ENCODE measurements at places on chromosomes 1 and 21.

DNA sequence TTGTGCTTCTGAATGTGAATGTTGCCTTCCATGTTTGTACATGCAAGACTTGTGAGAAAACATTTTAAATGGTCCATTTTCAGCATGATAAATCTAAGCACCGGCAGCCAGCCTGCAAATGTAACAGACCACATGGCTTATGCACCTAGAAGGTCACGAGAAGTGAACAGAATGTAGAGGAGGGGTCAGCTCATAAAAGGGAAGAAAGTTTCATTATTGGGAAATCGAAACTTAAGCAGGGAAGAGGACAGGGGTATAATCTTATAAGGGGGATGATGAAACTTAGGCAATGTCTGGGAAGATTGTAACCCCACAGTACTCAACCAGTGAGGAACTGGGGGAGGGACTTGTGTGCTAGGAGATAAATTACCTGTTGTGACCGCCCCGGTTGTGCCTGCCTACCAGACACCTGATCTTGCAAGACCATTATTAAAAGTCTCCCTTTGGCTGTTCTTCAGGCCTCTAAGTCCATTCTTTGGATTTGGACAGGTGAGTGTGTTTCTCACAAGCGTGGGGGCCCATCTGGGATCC lies 37.7 kb upstream of the VN1R5 start:
- DNase-seq: no peak

- DNase-seq: no peak
Observed at GRCh38 chr1:25477448-25478034, 46.8 kb downstream of the MACO1 start.

DNA sequence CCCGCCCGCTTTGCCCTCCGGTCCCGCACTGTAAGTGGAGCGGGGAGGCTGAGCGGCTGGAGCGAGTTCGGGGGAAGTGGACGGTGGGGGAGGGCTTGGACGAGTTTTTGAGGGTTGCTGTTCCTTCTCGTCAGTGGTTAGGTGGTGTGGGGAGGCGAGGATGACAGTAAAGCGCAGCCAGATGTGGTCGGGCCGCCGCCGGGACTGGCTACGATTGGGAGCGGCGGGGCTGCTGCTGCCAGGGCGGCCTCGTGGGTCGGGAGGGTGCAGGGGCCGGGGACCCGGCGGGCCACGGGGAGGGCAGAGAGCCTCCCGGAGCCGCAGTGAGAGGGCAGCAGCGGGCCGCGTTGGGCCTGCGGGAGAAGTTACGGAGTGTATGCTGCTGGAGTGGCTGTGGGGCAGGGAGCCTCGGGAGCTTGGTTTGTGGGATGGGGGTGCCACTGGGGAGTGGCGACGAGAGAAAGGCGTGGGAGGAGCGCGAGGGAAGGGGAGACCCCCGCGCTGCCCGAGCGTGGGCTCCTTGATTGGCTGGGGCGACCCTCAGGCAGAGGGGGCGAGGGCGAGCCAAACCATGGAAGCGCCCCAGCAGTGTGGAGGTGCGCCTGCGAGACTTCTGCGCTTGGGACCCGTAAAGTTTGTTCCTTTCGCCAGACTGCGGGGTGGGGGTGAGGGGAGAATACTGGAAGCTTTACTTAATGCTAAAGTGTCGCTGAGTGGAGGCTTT lies 2.1 kb downstream of the ADGRL2 start:
- no peak for DNase-seq

DNA sequence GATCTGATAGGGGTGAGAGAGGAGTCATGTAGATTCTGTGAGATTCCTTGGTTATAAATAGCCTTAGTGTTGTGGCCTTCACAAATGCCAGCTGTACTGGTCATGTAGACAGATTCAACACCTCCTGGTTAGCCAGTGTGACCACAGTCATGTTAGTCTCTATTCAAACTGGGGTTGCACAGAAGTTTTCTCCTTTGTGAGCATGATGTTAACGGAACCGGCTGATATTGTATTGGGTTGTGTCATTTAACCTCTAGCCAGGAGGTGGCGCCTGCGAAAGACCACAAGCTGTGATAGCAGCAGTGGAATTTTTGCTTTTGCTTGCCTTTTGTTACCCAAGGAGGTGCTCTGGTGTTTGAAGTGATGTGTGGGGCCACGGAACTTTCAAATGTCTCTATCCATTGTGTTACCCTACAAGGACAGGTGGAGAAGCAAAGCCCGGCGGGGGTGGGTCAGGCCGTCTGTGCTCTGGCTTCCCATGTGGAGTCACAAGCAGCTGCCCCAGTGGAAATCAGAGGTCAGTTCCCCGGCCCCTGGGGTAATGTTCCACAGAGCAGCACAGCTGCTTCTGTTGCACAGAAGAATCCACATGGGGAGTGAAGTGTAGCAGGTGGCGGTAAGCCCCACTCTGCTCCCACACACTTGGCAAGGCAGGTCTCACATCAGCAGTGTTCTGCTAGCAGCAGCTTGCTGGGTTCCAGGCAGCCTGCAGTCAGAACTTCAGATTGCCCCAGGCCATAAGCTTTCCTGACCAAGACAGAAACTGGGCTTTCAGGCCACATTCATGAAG lies 112.6 kb downstream of the ADAMTS1 start:
- no peak for DNase-seq

DNA sequence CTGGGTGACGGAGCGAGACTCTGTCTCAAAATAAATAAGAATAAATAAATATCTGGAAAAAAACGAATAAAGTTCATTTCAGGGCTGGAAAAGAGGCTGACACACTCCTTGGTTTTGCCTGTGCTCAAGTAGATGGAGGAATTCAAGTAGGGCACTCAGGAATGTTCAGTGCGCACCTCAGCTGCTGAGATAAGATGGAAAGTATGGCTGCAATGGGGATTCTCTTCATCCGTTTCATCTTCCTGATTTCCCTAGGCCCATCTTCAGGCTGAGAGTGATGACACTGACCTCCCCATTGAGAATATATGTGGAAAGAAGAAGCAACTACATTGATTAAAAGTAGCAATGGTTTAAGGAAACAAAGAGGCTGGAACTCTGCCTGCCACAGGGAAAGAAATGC lies 130.5 kb upstream of the ZNF644 start:
- no peak for DNase-seq

GRCh38 chr1:85328713-85329397 lies 52.4 kb upstream of the BCL10 start:
- no peak for DNase-seq

- DNase-seq: no peak
Observed at GRCh38 chr21:25577424-25578055, 29.7 kb downstream of the MRPL39 start.

- no peak for DNase-seq
Observed at GRCh38 chr1:24904731-24905354, 25.2 kb downstream of the RUNX3 start.

DNA sequence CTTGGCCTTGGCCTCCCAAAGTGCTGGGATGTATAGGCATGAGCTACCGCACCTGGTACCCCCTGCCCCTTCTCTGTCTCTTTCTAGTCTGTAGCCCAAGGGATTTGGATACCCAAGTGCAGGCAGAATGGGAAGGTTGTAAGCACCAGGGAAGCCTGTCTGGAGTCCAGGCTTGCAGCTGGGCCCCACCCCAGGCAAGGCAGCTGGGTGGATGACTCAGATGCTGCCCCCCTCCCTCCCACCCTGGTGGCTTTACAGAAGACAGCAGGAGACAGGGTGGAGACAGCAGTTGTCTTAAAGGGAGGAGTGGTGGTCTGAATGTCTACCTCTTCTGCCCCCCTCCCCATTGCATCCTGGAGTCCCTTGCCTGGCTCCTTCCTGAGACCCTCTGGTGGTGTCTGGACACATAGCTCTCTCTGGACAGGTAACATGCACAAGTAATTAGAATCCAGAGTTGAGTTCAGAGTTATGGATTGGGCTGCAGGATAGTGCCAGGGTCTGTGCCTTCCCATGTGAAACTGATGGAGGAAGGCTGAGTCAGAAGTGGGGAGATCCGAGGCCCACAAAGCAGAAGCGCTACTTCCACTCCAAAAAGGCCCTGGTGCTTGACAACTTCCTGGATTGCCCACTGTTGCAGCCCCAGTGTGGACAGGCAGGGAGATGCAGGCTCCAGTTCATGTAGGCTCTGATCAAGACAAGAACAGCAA lies 5.1 kb downstream of the LMNA start:
- no peak for DNase-seq

DNA sequence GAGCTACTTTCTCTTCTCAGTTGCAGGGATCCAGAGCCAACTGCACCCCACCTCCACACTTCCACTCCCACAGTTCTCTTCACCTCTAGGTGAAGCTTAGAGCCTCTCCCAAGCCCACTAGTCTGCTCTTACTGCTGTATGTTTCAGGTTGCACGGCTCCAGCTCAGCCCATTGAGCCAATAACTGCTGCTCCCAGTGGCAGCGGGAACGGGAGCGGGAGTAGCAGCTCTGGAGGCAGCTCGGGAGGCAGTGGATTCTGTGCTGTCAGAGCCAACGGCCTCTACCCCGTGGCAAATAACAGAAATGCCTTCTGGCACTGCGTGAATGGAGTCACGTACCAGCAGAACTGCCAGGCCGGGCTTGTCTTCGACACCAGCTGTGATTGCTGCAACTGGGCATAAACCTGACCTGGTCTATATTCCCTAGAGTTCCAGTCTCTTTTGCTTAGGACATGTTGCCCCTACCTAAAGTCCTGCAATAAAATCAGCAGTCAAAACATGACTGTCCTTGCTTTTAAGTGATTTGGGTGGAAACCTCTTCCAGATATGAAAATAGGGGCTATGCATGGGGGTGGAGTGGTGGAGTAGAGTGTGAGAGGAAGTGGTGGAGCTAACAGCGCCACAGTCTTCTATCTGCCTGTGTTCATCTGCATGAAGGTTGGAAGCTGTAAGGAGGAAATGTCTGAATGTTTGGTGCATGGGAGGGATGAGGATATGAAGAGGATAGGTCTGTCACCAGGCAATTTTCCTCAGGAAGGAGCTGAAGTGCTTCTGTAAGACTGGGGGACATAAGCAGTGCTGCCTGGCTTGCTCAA lies 29.6 kb downstream of the CHIA start:
- no peak for DNase-seq

GRCh38 chr21:44443891-44444285 lies 11.4 kb upstream of the LRRC3 start:
- DNase-seq: no peak

DNA sequence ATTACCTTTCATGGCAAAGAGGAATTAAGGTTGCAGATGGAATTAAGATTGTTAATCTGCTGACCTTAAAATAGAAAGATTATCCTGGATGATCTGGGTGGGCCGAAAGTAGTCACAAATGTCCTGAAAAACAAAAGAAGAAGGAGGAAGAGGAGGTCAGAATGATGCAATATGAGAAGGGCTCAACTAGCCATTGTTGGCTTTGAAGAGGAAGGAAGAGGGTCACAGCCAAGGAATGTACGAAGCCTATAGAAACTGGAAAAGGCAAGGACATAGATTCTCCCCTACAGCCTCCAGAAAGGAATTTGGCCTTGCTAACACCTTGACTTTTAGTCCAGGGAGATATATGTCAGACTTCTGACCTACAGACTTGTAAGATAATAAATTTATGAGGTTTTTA lies 39.4 kb upstream of the FMOD start:
- no peak for DNase-seq

DNA sequence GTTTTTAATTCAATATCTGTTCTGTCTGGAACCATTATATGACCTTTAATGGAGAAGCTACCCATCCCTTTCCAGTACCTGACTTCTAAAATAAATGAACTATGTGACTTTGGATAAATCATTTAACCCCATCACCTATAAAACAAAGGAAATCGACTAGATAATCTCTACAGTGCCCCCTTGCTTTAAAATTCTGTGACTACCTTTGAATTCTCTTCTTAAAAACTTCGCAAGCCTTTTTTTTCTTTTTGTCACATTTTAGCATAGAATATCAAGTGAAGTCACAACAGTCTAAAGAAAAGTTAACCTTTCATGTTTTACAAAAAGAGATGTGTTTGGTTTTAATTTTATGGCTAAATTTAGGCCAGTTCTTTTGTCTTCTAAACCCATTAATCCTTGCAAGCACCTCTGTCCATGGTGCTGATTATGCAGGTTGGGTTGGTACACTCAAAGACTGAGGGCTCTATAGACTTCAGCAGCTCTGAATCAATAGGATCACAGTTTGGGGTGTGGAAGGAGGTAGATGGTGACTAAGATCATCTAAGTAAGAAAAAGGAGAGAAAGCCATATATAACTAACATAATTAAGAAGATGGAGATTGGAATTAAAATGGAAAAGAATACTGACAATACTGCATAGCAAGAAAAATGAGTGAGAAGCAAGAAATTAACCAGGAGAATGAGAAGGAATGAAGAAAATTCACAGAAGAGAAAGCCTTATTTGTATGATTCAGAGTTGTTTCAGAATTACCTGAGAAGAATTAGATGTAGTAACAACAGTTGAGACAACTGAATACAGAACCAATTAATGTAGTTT lies 59.2 kb downstream of the TBX15 start:
- DNase-seq: no peak

DNA sequence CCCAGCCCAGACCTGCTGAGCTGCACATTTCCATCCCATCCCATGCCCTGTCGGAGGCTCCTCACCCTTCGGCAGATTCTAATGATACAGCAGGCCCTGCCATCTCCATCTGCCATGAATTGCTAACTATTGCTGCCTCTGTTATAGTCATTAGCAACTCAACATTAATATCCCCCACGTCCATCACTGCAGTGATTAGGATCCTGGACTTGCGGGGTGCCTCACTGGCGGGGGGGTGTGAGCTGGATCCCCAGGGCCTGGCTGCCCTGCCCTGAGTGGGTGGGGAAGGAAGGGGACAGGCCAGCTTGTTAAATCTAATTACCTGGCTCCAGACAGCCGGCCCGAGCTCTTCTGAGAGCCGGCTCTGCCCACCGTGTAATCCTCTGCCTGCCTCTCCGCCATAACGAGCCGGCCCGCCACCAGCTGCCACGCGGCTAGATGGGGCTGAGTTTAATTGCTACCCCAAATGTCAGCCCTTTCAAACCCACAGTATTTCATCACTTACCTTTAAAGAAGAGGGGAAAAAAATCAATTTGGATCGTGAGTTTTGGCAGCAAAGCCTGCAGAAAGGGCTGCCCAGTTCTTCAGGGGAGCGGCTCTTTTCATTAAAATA lies 227.3 kb upstream of the CSF3R start:
- no peak for DNase-seq

DNA sequence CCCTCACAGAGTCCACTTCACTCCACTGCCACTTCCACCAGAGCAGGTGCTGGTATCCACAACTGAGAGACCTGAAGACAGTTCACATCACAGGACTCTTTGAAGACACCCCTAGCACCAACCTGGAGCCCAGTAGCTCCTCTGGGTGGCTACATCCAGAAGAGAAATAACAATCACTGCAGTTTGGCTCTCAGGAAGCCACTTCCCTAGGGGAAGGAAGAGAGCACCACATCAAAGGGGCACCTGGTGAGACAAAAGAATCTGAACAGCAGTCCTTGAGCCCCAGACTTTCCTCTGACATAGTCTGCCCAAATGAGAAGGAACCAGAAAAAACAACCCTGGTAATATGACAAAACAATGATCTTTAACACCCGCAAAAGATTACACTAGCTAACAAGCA lies 113.2 kb downstream of the TENT5C start:
- no peak for DNase-seq

Data from CMK (cell line).